Liver (tissue), 10 donors: ENCODE measurements at places on chromosomes 6 and 20. TPM values are rescaled to one million over a fixed set of nuclear protein-coding genes. Genes with fewer than 3 reads are reported as not detected.
A peak's percentile ranks its signal among the peaks of the same experiment; 100 is the strongest.

Gene LPA
- total RNA-seq = 34.7 TPM

Gene SCRT2
- not detected for total RNA-seq

Gene C6orf141
- 0.14 TPM for total RNA-seq

Gene SMLR1
- 65.2 TPM for total RNA-seq

Gene IMPG1
- total RNA-seq = not detected

Gene BTN2A1
- total RNA-seq = 4.8 TPM

Gene PNLDC1
- not detected for total RNA-seq

Gene ARMC2
- 1.5 TPM for total RNA-seq

Gene PSORS1C2
- not detected for total RNA-seq

Gene FRMD1
- total RNA-seq = 0.17 TPM

- no peak overlapping the region for H3K4me3 ChIP-seq
- no peak overlapping the region for H3K27ac ChIP-seq
- no peaks in the 10 kb centered on the region for H3K4me1 ChIP-seq
- H3K27me3 ChIP-seq = no peaks in the 10 kb centered on the region
Measured at GRCh38 chr6:143647732-143648131, 30.0 kb upstream of the PHACTR2 start.

DNA sequence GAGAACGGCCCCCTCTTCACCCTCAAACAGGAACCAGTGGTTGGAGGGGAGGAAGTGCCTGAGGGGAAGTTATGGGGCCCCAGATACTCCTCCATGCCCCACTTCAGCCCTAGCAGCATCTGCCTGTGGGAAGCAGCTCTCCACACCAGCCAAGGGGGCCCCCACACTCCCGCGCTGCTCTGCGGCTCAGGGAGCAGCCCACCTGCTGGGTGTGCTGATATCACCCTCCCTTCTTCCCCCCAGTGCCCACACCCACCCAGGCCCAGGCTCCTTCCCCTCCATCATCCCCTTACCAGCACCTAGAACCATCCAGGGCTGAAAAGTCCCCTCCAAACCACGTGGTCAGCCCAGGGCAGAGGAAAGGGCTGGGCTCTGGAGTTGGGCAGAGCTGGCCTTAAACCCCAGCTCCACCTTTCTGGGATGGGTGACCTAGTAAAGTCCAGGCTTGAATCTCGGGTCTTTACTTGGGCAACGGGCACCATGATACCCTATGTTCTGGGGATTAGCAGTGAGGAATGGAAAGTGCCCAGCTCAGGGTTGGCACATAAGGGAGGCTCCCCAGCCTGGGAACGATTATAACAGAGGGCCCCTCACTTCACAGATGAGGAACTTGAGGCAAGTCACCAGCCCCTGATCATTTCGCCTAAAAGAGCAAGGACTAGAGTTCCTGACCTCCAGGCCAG is 663 bp downstream of the LST1 start:
- no peaks in the 10 kb centered on the region for H3K36me3 ChIP-seq
- no peak overlapping the region for H3K4me3 ChIP-seq
- H3K27me3 ChIP-seq = no peaks in the 10 kb centered on the region

GRCh38 chr6:107690643-107691061 is 133.5 kb downstream of the SCML4 start:
- H3K4me3 ChIP-seq = no peak overlapping the region
- H3K36me3 ChIP-seq = no peaks in the 10 kb centered on the region
- H3K27me3 ChIP-seq = no peaks in the 10 kb centered on the region
- no peak overlapping the region for H3K27ac ChIP-seq

GRCh38 chr6:159832946-159833345 is 32.9 kb downstream of the PNLDC1 start:
- no peak for DNase-seq
- no peak overlapping the region for H3K27ac ChIP-seq
- no peaks in the 10 kb centered on the region for H3K36me3 ChIP-seq
- H3K27me3 ChIP-seq = no peaks in the 10 kb centered on the region
- H3K4me3 ChIP-seq = no peak overlapping the region

- H3K4me3 ChIP-seq = no peak overlapping the region
- H3K36me3 ChIP-seq = no peaks in the 10 kb centered on the region
- no peak for DNase-seq
- H3K27ac ChIP-seq = no peak overlapping the region
Measured at GRCh38 chr6:108982154-108983113, 112.2 kb downstream of the SESN1 start.

GRCh38 chr6:134870677-134871498 is 79.0 kb downstream of the ALDH8A1 start:
- no peak overlapping the region for H3K27ac ChIP-seq
- H3K4me1 ChIP-seq = no peaks in the 10 kb centered on the region
- no peaks in the 10 kb centered on the region for H3K27me3 ChIP-seq
- no peaks in the 10 kb centered on the region for H3K36me3 ChIP-seq

- H3K36me3 ChIP-seq = no peaks in the 10 kb centered on the region
- DNase-seq = no peak
- no peak overlapping the region for H3K4me3 ChIP-seq
- H3K27ac ChIP-seq = no peak overlapping the region
- no peaks in the 10 kb centered on the region for H3K4me1 ChIP-seq
Measured at GRCh38 chr20:52785679-52786078, 186.5 kb upstream of the TSHZ2 start.

- no peak overlapping the region for H3K4me3 ChIP-seq
- H3K4me1 ChIP-seq = no peaks in the 10 kb centered on the region
- no peaks in the 10 kb centered on the region for H3K36me3 ChIP-seq
Measured at GRCh38 chr6:68339488-68340131, 295.5 kb upstream of the ADGRB3 start.

GRCh38 chr20:62787866-62788265 is 8.4 kb upstream of the MRGBP start:
- H3K27ac ChIP-seq = no peak overlapping the region
- no peaks in the 10 kb centered on the region for H3K27me3 ChIP-seq
- no peak overlapping the region for H3K4me3 ChIP-seq
- no peak for DNase-seq
- H3K4me1 ChIP-seq = no peaks in the 10 kb centered on the region
- H3K36me3 ChIP-seq = no peaks in the 10 kb centered on the region

DNA sequence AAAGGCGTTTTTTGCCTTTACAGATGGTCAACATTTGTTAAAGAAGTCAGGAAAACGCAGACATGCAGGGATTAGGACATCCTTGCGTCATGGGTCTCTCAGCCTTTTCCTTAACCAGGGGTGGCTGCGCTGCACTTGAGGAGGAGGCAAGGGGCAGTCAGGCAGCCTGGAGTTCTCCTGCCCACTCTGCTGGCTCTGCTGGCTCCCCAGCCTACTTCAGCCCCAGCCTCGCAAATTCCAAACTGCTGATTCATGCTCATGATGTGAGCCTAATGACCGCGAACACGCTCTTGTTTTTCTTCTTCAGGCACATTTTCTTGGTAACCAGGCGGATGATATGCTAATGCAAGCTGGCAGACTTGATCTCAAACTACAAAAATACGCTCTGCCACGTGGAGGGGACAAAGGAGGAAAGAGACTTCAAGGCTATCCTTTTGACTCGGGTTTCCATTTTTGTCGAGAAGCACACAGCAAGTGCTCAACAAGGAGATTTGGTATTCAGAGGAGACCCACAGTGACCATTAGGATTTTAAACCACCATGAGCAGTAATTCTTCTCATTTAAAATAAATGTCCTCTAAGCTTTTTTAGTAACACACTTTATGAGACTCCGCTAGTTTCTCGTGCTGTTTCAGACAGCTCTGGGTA is 290.3 kb upstream of the STXBP5 start:
- peak overlapping the region; percentile 74 for H3K27ac ChIP-seq
- peak; percentile 44 for DNase-seq

- no peak overlapping the region for H3K4me3 ChIP-seq
- no peaks in the 10 kb centered on the region for H3K4me1 ChIP-seq
- H3K27ac ChIP-seq = no peak overlapping the region
Measured at GRCh38 chr20:19074828-19075516, 137.5 kb upstream of the SLC24A3 start.

- DNase-seq = no peak
- H3K4me3 ChIP-seq = no peak overlapping the region
- H3K27ac ChIP-seq = no peak overlapping the region
Measured at GRCh38 chr6:158152659-158153058, 15.4 kb downstream of the SERAC1 start.

- no peaks in the 10 kb centered on the region for H3K27me3 ChIP-seq
- no peaks in the 10 kb centered on the region for H3K36me3 ChIP-seq
- H3K4me3 ChIP-seq = no peak overlapping the region
- H3K4me1 ChIP-seq = peaks cover 17% of the 10 kb centered on the region
- peak overlapping the region; percentile 60 for H3K27ac ChIP-seq
Measured at GRCh38 chr20:1880529-1881239, 14.5 kb upstream of the SIRPA start.

DNA sequence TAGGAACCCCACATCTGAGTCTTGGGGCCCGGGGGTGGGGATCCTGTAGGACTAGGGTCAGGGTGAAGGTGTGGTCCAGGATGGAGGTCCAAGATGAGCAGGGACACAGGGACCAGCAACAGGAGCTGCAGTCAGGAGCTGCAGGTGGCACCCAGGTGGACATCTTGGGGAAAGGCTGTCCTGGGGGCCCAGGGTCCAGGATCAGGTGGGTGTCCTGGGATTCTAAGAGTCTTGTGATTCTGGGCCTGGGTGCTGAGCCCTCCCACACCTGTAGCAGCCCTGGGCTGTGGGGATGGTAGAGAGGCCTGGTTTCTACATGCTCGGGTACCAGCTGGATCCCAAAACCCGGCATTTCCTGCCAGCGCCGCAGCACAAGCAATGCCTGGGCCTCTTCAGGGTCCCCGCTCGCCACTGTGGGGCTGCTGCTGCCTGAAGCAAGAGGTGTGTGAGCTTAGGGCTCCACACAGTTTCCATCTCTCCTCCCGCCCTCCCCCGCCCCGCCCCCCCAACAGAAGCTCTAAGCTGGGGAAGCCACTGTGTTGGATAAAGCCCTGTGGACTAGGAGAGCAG is 20.7 kb downstream of the ERGIC3 start:
- no peak overlapping the region for H3K27ac ChIP-seq
- H3K27me3 ChIP-seq = no peaks in the 10 kb centered on the region
- no peak for DNase-seq
- H3K4me3 ChIP-seq = no peak overlapping the region
- H3K4me1 ChIP-seq = no peaks in the 10 kb centered on the region
- peaks cover 3% of the 10 kb centered on the region for H3K36me3 ChIP-seq

- no peaks in the 10 kb centered on the region for H3K4me1 ChIP-seq
- H3K27me3 ChIP-seq = no peaks in the 10 kb centered on the region
- peak overlapping the region; percentile 97 for H3K27ac ChIP-seq
- DNase-seq = no peak
Measured at GRCh38 chr20:49276161-49276960, 1.5 kb downstream of the ZNFX1 start.

DNA sequence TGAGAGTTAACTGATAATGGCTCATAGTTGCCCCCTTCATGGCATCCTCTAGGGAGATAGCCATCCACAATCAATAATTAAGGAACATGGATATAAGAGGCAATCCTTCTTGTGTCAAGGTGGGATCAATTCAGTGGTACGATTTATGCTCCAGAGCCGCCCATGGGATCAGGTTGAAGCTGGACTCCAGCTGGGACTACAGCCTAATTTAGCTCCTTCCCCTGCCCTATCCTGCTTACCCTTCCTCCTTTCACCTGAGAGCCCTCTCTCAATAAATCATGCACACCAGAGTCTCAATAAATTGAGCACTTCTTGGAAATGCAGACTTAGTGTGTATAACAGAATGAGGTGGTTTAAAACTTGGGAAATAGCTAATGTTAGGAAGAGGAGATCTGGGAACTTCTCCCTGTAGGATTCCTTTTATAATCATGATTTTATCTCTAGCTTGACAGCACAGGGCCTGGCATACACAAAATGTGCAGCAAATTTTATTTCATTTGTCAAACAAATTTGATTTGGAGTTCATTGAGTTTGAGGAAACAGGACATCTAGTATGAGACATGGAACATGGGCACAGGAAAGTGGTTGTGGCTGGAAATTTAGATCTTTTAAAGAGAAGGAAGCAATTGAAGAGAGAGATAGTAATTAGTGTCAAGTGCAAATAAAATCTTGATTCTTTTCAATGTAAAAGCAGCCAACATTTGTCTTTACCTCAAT is 28.6 kb upstream of the OGFRL1 start:
- no peaks in the 10 kb centered on the region for H3K36me3 ChIP-seq
- DNase-seq = no peak
- H3K4me3 ChIP-seq = no peak overlapping the region
- no peaks in the 10 kb centered on the region for H3K27me3 ChIP-seq
- no peak overlapping the region for H3K27ac ChIP-seq

DNA sequence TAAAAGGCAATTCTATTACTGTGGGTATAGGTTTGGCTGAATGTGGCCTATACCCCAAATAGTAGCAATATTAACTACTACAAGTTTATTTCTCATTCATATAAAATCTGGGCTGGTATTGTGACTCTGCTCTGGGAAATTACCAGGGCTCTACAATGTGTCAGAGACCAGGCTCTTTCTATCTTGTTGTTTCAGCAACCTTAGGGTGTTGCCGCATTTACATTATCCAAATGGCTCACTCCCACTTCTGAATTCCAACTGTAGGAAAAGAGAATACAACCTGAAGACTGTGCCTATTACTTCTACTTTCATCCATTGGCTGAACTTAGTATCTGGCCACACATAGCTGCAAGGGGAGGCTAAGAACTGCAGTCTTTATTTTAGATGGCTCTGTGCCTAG is 106.7 kb upstream of the CENPW start:
- no peak overlapping the region for H3K4me3 ChIP-seq
- no peak for DNase-seq
- no peaks in the 10 kb centered on the region for H3K27me3 ChIP-seq
- no peak overlapping the region for H3K27ac ChIP-seq

- H3K4me1 ChIP-seq = peaks cover 1% of the 10 kb centered on the region
- no peaks in the 10 kb centered on the region for H3K36me3 ChIP-seq
- peaks cover 4% of the 10 kb centered on the region for H3K27me3 ChIP-seq
- H3K27ac ChIP-seq = no peak overlapping the region
- no peak for DNase-seq
- no peak overlapping the region for H3K4me3 ChIP-seq
Measured at GRCh38 chr6:122997541-122998150, 1.6 kb downstream of the CLVS2 start.

DNA sequence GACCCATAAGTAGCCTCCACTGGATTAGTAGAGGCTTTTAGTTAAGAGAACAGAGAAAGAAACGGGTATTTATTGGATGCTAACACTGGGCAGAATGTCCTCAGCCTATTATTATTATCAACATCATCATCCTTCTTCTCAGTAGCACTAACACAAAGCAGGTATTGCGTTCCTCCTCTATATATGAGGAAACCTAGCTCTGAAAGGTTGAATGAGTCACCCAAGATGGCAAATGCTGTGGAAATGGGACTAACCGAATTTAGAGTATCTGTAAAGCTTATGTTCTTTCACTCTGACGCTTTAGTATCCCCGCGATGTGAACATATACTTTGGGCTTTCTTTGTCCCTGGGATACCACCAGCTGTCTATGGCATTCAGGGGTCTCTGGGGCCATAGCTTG is 77.0 kb downstream of the ADTRP start:
- H3K4me3 ChIP-seq = no peak overlapping the region
- H3K4me1 ChIP-seq = no peaks in the 10 kb centered on the region
- H3K27ac ChIP-seq = no peak overlapping the region
- H3K27me3 ChIP-seq = no peaks in the 10 kb centered on the region

GRCh38 chr20:57473246-57474048 is 51.5 kb downstream of the CTCFL start:
- DNase-seq = no peak
- no peaks in the 10 kb centered on the region for H3K36me3 ChIP-seq
- H3K4me3 ChIP-seq = no peak overlapping the region
- no peaks in the 10 kb centered on the region for H3K27me3 ChIP-seq
